ENCODE measurements at places on chromosomes 1 and 21.

DNA sequence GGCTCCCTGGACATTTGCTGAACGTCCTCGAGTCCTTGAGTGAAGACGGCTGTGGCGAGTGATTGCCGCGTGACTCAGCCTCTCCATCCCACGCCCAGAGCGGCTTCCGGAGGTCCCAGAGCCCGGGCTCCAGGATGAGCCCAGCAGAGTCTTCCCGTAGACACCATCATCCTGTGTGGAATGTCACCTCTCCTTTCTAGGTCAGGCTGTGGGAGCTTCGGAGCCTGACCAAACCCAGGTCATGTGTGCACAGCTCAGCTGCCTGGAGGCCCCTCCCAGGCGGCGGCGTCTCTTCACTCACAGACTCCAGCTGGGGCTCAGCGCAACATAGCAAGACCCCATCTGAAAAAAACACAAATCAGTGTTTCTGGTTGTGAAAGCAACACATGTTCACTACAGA lies 38.2 kb downstream of the PRKCZ start:
- peak; percentile 69 for DNase-seq

- DNase-seq = no peak
Observed at GRCh38 chr1:44043176-44044070, 12.2 kb upstream of the SLC6A9 start.

DNA sequence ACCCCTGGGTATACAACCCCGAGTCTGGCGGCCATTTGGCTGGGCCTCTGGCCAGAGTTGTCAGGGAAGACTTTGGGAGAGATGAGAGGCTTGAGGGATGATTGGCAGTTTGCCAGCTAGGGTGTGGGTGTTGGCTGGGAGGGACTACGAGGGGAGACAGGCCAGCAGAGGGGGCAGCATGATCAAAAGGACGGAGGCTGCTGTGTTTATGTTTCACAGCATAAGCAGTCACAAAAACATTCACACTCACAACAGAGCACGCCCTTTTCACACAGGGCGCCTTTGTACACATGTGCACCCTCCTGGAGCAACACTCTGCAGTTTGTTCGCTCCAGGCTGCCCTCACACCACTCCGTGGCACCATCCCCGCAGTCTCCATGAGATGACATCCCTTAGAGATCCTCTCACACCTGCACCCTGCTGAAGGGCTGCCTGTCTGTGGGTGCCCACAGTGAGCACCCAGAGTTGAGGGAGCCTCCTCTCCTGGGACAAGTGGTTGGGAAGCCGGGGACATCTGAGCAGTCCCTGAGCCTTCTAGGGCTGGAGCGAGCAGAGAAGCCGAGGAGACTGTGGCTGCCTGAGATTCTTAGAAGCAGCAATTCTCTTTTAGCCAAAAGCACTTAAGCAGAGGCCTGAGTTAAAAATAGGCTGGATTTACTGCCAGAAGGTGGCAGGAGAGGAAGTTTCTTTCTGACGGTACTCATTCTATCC lies 15.4 kb downstream of the EFNA3 start:
- peak; percentile 36 for DNase-seq

DNA sequence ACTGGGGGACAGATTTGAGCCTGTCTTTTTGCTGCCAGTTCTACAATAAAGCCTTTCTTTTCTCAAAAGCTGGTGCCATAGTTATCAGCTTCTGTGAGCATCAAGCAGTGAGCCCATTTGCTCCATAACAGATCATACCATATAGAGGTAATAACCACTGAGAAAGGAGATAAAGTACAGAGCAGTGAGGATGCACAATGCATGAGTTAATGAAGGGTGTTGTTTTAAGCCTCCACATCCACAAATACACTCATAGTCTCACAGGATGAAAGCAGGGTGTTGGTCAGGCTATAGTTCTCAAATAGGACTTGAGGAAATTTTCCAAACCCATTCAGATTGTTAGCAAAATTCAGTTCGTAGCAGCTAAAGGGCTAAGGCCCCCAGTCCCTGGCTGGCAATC lies 25.6 kb upstream of the SLC35A3 start:
- DNase-seq = no peak

- no peak for DNase-seq
Observed at GRCh38 chr1:206550446-206550845, 43.1 kb downstream of the RASSF5 start.

GRCh38 chr1:193335806-193336428 lies 149.5 kb upstream of the B3GALT2 start:
- peak; percentile 99 for DNase-seq

GRCh38 chr1:246798107-246798506 lies 73.9 kb downstream of the SCCPDH start:
- no peak for DNase-seq

DNA sequence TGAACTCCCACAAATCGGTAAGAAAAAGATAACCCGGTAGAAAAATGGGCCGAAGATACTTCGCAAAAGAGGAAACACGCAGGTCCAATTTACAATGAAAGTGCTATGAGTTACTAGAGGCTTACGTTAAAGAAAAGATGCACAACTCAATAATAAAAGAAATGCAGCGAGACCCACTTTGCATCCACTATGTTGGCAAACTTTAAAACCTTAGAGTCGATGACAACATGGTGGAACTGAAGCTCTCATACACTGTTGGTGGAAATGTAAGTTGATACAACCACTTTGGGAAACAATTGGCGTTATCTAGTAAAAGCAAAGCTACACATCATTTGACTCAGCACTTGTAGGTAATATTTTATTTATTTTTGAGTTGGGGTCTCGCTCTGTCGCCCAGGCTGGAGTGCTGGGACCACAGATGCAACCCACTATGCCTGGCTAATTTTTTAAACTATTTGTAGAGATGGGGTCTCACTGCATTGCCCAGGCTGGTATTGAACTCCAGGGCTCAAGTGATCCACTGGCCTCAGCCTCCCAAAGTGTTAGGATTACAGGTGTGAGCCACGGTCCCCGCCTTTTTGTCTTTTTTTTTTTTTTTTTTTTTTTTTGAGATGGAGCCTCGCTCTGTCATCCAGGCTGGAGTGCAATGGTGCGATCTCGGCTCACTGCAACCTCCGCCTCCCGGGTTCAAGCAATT lies 696 bp upstream of the GPATCH3 start:
- DNase-seq = no peak

Data from fibroblast of upper back skin (primary cell).